ENCODE measurements at places on chromosomes 13 and 19. TPM values are rescaled to one million over a fixed set of nuclear protein-coding genes. Genes with fewer than 3 reads are reported as not detected.

Gene GPR12
- not detected for total RNA-seq

Gene ATP4B
- not detected for total RNA-seq

- DNase-seq: no peak
Observed at GRCh38 chr13:109427695-109428094, 358.7 kb downstream of the IRS2 start.

DNA sequence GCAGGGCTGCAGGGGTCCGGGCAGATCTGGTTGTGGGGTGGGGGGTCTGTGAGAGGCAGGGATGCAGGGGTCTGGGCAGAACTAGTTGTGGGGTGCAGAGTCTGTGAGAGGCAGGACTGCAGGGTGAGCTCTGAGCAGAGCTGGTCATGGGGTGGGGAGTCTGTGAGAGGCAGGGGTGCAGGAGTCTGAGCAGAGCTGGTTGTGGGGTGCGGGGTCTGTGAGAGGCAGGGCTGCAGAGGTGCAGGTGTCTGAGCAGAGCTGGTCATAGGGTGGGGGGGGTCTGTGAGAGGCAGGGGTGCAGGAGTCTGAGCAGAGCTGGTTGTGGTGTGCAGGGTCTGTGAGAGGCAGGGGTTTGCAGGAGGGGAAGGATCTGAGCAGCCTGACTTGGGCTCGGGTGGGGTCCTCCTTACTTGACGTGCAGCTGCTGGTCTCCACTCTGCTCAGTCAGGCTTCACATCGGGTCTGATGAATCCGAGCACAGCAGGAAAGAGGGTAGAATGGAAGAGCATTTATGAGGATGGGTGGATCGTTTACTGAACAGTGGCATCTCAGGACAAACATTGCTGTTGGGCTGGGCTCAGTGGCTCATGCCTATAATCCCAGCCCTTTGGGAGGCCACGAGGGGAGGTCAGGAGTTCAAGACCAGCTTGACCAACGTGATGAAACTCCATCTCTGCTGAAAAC is 31.2 kb downstream of the IGFL2 start:
- no peak for DNase-seq

GRCh38 chr13:44300895-44301638 is 72.6 kb upstream of the SERP2 start:
- peak; percentile 62 for DNase-seq

GRCh38 chr19:55611300-55611982 is 6.0 kb downstream of the ZNF865 start:
- DNase-seq: no peak

Gene N4BP2L1
- total RNA-seq: 13.8 TPM

DNA sequence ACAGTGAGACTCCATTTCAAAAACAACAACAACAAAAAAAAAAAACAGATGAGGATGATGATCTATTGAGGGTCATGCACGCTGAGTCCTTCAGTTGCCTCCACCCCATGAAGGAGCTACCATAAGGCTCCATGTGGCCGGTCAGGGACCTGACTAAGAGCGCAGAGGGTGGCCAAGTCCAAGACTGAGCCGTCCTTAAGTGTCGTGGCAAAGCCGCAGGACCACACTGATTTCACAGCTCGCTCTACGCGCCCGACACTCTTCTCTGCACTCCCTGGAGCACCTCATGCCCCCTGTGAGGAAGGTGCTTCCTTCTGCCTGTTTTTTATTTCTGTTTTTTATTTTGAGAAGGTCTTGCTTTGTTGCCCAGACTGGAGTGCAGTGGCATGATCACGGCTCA is 12.3 kb downstream of the TTYH1 start:
- no peak for DNase-seq

GRCh38 chr19:10643968-10644259 is 10.2 kb upstream of the ILF3 start:
- peak; percentile 27 for DNase-seq

Gene CACNA1A
- 0.14 TPM for total RNA-seq

GRCh38 chr19:20273951-20274570 is 107.0 kb downstream of the ZNF486 start:
- DNase-seq: no peak

- no peak for DNase-seq
Observed at GRCh38 chr19:53981376-53981951, 10.0 kb upstream of the CACNG6 start.

Gene PNMA8B
- total RNA-seq: 0.17 TPM

Gene OR7C1
- not detected for total RNA-seq

- no peak for DNase-seq
Observed at GRCh38 chr13:66296875-66297274, 933.3 kb downstream of the PCDH9 start.

Gene STOML3
- total RNA-seq: not detected

- DNase-seq: no peak
Observed at GRCh38 chr13:65555962-65556361, 1674.2 kb downstream of the PCDH9 start.

DNA sequence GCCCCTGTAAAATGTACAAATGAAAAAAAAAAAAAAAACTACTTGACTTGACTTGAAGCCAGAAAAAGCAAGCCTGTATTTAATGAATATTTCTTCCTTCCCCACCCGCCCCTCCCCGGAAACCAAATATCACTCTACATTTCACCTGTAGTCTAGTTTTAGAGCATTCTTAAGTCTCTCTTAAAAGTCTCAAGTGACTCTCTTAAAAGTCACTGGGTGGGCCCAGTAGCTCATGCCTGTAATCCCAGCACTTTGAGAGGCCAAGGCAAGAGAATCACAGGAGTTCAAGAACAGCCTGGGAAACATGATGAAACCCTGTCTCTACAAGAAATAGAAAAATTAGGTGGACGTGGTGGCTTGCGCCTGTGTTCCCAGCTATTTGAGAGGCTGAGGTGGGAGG is 72.0 kb downstream of the TSC22D1 start:
- no peak for DNase-seq

GRCh38 chr19:47407417-47407774 is 11.9 kb downstream of the MEIS3 start:
- DNase-seq: no peak

DNA sequence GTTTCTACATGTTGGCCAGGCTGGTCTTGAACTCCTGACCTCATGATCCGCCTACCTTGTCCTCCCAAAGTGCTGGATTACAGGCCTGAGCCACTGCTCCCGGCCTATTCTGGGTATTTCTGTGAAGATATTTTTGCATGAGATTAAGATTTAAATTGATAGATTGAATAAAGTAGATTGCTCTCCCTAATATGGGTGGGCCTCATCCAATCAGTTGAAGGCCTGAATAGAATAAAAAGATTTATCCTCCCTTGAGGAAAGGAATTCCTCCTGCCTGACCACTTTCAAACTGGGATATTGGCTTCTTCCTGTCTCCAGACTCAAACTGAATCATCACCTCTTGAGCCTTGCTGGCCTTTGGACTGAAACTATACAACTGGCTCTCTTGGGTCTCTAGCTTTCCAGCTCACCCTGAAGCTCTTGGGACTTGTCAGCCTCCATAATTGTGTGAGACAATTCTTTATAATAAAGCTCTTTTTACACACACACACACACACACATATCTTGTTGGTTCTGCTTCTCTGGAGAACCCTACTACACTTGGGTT is 36.1 kb upstream of the CXCL17 start:
- no peak for DNase-seq

DNA sequence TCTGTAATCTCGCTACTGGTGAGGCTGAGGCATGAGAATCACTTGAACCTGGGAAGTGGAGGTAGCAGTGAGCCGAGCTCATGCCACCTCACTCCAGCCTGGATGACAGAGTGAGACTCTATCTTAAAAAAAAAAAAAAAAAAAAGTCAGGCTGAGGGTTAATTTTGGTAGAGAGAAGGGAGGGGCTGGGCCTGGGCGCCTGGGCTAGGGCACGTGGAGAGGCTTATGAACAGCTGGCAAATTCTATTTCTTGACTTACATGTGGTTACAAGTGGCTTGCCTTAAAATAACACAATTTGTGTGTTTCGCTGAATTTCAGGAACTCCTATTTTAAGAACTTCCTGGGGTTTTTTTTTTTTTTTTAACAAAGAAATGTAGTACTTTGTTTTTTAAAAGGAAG is 47.6 kb upstream of the MAP3K10 start:
- no peak for DNase-seq

Gene RYR1
- total RNA-seq: 0.14 TPM

Gene GAPDHS
- not detected for total RNA-seq

Gene KLK3
- not detected for total RNA-seq

DNA sequence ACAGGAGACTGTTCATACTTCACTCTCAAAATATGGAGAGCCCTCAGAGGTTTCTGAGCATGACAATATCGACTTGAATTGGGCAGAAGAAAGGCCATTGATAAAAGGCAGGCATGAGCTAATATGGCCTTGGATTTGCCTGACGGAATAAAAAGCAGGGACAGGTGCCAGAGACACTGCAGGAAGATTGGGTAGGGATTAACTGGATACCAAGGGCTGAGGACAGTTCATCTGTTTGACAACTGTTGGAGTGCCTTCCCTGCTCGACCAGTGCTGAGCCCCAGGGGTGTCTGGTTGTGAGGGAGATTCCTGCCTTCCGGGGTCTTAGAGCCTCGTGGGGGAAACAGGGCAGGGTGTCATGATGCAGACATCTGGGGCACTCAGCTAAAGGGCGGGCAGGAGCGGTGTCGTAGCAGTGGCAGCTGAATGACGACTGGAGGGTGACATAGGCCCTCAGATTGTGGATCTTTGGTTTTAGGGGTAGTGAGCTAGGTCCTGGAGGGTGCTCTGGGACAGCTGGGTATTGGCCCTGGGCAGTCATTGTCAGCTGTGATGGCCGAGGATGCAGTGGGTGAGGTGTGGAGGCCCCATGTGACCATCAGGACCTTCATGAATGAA is 12.3 kb downstream of the GATAD2A start:
- no peak for DNase-seq

All from dermis blood vessel endothelial cell (primary cell).